ENCODE measurements at places on chromosomes 16 and 17.
A peak's percentile ranks its signal among the peaks of the same experiment; 100 is the strongest.

DNA sequence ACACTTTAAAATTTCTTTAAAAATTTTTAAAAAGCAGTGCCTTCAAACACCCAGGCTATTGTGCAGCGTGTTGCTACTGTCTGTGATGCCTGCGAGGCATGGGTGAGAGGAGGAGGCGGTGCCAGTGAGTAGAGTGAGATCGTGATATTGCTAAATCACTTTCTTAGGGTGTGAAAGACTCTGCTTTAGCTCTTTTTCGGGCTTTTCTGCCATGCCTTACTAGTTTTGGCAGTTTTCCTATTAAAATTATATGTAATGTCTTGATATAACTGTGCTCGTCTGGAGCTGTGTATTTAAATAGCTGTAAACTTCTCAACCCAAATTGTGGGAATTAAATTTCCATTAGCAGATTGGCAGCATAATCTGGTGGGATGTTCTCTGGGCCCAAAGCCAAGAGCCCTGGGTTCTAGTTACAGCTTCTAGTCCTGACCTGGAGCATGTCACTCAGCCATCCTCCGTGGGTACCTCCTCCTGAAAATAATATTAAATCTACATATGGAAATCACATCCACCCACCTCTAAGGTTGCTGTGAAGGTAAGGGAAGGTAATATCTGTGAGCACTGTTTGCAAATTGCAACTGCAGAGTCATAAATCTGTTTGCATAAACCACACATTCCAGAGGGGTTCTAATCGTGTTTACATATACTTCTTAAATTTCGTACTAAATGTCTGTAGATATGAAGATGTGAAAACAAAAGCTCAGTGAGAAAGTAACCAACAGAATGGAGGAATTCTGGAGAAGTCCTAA, 264.3 kb upstream of the CACNG5 start:
- DNase-seq: no peak

DNA sequence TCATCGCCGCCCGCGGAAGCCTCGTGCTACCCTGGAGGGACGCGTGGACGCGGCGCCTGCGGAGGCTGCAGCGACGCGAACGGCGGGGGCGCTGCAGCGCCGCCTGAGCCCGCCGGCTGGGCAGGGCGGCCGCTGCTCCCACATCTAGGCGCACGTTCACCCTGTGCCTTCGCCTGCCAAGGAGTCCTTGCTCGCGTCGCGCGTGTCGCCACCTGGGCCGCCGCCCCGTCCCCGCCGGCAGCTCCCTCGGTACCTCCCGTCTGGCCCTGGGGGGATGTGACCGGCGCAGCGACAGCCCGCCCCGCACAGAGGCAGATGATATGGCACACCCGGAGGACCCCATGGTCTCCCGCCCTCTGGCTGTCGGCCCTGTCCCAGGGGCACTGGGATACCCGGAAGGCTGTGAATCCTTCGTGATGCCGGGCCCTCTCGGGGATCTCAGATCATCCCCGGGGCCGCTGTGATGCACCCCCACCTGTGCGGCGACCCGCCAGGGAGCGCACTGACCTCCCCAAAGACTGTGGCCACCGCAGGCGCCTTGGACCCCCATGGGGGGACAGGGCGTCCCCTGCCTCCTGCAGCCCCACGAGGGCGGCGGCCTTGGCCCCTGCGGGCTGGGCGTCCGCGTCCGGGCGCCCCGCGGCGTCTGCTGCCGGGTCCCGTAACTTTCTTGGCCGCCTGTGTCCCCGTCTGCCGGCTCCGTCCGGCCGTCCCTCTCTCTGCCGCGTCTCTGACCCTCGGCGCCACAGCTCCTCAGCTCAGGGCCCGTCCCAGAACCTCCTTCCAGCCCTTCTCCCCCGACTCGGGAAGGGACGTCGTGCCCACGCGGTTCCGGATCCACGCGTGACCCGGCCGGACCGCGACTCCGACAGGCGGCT, 689 bp upstream of the TBC1D24 start:
- DNase-seq: no peak

- DNase-seq: no peak
Observed at GRCh38 chr16:69554495-69554894, 11.3 kb upstream of the NFAT5 start.

DNA sequence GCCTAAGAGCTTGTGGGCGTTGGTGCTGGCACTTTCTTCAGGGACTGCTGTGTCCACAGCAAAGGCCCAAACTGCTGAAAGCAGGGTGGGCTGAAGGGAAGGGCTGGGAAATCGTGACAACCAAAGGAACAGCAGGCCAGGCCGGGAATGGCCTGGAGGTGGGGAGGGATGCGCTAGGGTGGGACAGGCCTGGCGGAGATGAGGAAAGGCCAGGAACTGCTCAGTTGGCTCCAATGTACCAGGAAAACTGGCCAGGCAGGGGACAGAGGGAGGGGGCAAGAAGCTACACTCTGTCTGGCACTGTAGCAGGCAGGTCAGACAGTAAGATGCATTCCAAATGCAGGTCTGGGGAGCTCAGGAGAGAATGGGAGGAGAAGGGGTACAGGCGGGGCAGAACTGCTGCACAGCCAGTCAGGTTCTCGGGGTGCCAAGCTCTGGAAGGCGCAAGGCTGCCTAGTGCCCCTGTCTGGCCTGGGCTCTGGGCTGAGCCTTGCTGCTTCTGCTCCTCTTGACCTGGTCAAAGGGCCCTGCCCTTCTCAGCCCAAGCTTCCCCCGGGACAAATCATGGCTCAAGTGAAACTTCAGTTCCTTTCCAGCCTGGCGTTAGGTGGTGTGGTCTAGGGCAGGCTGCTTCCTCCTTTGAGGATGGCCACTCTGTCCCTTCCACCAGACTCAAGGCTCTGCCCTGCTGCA, 7.3 kb downstream of the PNMT start:
- no peak for DNase-seq

GRCh38 chr17:18990331-18990730, 14.2 kb downstream of the FAM83G start:
- DNase-seq: no peak

GRCh38 chr16:84839956-84840355, 20.2 kb downstream of the CRISPLD2 start:
- DNase-seq: no peak

DNA sequence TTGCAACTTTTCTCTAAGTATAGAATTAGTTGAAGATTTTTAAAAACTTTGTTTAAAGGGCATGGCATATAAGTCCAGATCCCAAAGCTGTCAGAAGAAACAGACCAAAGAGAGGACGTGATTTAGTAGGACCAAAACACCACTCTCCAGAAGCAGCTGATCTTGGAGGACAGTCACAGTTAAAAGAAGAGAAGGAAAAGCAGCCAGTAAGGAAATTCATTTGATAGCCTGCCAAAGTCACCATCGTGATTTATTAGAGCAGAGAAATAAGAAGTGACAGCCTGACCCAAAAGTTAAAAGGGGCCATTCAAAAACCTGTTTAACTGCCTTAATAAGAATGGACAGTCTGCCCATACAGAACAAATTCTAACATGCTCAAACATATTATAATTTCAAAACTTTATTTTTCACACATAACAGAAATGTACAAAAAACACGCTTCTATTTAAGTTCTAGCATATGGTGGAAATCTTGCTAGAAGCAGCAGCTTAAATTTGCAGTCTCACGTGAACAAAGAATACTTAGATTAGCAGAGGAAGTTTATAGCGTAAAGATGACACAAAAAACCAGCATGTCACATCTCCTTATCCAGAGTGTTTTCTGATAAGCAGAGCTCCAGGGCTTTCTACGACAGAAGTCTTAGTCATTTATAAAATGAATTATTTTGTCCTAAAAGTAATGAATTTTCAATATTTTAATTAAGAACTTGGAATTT, 37.2 kb downstream of the TXNDC11 start:
- no peak for DNase-seq

- no peak for DNase-seq
Observed at GRCh38 chr16:22174642-22175041, 12.3 kb downstream of the SDR42E2 start.

DNA sequence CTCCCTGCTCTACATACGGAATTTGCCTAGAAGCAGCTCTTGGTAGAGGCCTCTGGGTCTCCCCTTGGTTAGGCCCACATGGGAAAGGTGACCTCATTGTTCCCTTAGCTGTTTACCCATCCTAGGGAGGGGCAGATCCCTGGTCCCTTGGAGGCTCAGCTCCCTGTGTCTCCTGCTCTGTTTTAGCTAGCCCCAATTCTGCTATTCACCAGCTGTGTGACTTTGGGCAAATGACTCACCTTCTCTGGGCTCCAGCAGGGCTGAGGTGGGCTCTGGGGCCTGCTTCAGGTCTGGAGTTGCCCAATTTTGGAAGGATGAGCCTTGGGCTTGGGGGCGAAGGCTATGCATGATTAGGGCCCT, 3.9 kb downstream of the ABCC3 start:
- DNase-seq: no peak

DNA sequence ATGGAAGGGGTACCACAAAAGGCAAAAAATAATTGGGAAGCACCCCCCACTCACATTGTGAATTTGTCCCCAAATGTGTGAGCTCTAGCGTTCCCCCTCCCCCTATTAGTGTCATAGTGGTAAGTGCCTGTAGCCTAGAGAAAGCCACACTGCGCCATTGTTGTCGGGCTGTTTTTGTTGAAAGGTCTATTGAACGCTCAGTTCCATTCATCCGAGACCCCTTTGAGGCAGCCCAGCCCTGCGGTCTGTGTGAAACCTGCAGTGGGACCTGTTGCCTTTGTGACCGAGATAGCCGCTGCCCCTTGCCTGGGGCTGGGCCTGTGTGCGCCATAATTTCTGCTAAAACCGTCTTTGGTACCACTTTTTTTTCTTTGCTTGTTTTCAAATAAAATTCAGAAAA, 3.0 kb downstream of the JPT2 start:
- DNase-seq: no peak

- no peak for DNase-seq
Observed at GRCh38 chr17:63682441-63682840, 17.5 kb downstream of the LIMD2 start.

DNA sequence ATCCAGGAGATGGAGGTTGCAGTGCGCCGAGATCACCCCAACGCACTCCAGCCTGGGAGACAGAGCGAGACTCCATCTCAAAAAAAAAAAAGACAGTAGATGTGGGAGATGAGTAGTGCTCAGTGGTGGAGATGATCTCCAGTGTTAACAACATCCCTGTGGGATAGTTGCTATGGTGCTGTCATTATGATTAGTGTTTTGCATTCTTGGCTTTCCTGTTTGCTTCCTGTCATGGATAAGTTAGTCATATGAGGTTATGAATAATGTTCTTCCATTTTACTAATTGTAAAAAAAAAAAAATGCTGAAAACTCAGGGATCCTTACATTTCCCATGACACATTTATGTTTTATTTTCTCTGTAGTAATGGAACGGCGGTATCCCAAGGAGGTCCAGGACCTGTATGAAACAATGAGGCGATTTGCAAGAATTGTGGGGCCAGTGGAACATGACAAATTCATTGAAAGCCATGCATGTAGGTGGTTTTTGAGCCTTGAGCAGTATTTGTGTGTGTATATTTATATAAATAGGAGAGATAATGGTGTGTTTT, 24.5 kb upstream of the DUSP14 start:
- no peak for DNase-seq

- no peak for DNase-seq
Observed at GRCh38 chr16:13995194-13995593, 75.2 kb downstream of the ERCC4 start.

- no peak for DNase-seq
Observed at GRCh38 chr16:75558846-75559401, 2.9 kb upstream of the TMEM231 start.

DNA sequence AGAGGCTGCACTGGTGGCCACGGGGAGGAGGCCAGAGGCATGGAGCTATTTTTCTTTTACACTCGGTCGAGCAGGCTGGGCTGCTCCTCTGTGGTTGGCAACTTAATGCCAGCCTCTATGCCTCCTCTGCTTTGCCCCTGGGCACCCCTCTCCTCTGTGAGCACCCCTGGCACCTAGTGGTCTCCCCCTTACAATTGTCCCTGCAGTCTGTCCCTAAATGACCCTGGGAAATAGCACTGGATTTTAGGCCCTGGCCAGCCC, 27.0 kb downstream of the LRRC75A start:
- DNase-seq: no peak

- no peak for DNase-seq
Observed at GRCh38 chr16:68792465-68793324, 50.6 kb upstream of the TANGO6 start.

- peak; percentile 27 for DNase-seq
Observed at GRCh38 chr16:80996688-80997138, 10.0 kb downstream of the CMC2 start.

Measured in left renal cortex interstitium (tissue), 4 donors.